Muscle of leg (tissue), 16 donors: ENCODE measurements at places on chromosomes 7 and 10. TPM values are rescaled to one million over a fixed set of nuclear protein-coding genes. Genes with fewer than 3 reads are reported as not detected.

GRCh38 chr7:73652541-73652949, 15.1 kb upstream of the VPS37D start:
- H3K4me3 ChIP-seq: no peak overlapping the region
- H3K27ac ChIP-seq: no peak overlapping the region
- H3K36me3 ChIP-seq: no peaks in the 10 kb centered on the region
- peaks cover 4% of the 10 kb centered on the region for H3K4me1 ChIP-seq

GRCh38 chr10:125283191-125283835, 123.0 kb upstream of the CTBP2 start:
- H3K36me3 ChIP-seq: no peaks in the 10 kb centered on the region
- H3K4me3 ChIP-seq: no peak overlapping the region
- DNase-seq: no peak
- H3K27me3 ChIP-seq: peaks cover 14% of the 10 kb centered on the region

GRCh38 chr10:29481906-29482440, 152.8 kb downstream of the SVIL start:
- no peaks in the 10 kb centered on the region for H3K27me3 ChIP-seq
- H3K27ac ChIP-seq: no peak overlapping the region
- H3K4me3 ChIP-seq: no peak overlapping the region
- no peak for DNase-seq

DNA sequence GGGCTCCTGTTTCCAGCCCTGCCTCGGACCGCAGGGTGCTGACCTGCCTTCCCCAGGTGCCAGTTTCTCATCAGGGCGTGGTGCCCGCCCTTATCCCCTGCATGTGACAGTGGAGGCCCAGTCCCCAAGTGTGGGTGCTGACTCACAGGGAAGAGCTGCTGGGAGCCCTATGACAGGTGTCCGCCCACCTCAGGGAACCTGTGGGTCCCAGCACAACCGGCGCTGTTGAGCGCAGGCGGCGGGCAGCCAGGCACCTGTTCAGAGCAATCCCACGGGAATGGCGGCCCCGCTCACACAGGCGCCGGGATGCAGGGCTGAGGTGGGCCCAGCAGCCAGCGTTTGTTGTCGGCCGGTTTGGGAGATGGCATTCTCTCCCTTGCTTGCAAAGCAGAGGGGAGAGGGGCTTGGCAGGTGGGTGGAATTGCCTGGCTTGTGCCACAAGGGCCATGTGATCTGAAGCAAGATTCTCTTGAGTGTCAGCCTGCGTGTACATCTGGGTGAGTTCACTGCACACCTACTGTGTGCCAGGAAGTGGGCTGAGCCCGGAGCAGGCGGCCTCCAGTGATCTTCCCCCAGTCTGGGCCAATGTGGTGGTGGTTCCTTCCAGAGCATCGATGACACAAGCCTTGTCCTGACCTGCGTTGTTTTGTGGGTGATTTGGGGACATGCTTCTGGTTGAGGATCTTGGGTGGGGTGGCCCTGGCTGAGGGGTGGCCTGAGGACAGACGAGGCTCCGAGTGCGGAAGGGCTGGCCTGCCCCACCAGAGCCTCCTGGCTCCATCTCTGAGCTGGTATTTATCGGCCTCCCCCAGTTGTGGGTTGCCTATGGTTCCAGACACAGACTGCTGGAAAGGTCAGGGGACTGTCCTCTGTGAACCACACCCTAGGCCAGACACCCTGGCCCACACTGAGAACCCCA, 2.4 kb downstream of the PWWP2B start:
- no peak for DNase-seq
- H3K36me3 ChIP-seq: no peaks in the 10 kb centered on the region
- peaks cover 68% of the 10 kb centered on the region for H3K4me1 ChIP-seq
- H3K27me3 ChIP-seq: no peaks in the 10 kb centered on the region
- H3K27ac ChIP-seq: peak overlapping the region; percentile 69

GRCh38 chr10:7797582-7797981, 9.6 kb downstream of the ATP5F1C start:
- no peaks in the 10 kb centered on the region for H3K4me1 ChIP-seq
- peak; percentile 36 for DNase-seq
- H3K4me3 ChIP-seq: no peak overlapping the region
- H3K36me3 ChIP-seq: peaks cover 32% of the 10 kb centered on the region

GRCh38 chr7:2357165-2357564, 2.5 kb downstream of the EIF3B start:
- DNase-seq: no peak
- no peaks in the 10 kb centered on the region for H3K27me3 ChIP-seq
- peaks cover 34% of the 10 kb centered on the region for H3K36me3 ChIP-seq
- peaks cover 28% of the 10 kb centered on the region for H3K4me1 ChIP-seq

- H3K4me1 ChIP-seq: no peaks in the 10 kb centered on the region
- H3K27me3 ChIP-seq: no peaks in the 10 kb centered on the region
- H3K27ac ChIP-seq: no peak overlapping the region
- no peak overlapping the region for H3K4me3 ChIP-seq
Observed at GRCh38 chr10:80372675-80373074, 16.1 kb downstream of the DYDC2 start.

DNA sequence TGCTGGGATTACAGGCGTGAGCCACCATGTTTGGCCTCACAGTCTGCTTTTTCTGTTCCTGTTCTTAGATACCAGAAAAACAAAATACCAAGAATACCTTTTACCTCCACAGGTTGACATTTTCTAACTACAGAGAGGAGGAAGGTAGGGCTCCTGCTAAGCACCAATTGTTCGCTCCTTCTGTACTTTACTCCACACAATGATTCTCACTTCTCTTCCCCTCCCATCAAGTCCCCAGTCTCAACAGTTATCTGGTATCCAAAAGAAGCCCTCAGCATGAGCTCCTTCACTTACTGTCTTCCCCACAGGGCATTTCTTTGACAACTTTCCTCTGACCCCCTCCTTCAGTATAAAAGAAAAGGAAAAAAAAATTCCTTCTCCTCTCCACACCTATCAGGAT, 47.7 kb upstream of the ZNF800 start:
- H3K36me3 ChIP-seq: no peaks in the 10 kb centered on the region
- no peaks in the 10 kb centered on the region for H3K27me3 ChIP-seq
- no peak overlapping the region for H3K27ac ChIP-seq

GRCh38 chr10:17445400-17445998, 8.9 kb downstream of the ST8SIA6 start:
- no peaks in the 10 kb centered on the region for H3K4me1 ChIP-seq
- DNase-seq: no peak
- H3K27ac ChIP-seq: no peak overlapping the region
- H3K36me3 ChIP-seq: no peaks in the 10 kb centered on the region
- no peak overlapping the region for H3K4me3 ChIP-seq

DNA sequence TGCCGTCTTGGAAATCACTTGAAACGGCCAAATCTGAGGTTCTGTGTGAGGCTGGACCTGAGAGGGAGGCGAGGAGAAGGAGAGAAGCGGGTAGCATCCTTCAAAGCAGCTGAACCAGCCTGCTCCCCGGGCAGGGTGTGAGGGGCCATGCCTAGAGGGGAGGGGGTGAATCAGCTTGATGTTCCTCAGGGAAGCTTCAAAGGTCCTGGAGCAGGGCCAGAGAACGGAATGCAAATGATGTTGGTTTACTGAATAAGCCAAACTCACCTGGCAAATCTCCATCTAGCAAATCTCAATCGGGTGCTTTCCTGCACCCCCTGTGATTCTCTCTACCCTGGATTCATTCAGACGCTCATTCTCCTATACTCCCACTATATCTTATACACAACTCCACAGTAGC, 226.9 kb downstream of the WDR11 start:
- no peak overlapping the region for H3K4me3 ChIP-seq
- DNase-seq: no peak
- no peak overlapping the region for H3K27ac ChIP-seq
- H3K4me1 ChIP-seq: peaks cover 11% of the 10 kb centered on the region
- H3K27me3 ChIP-seq: peaks cover 36% of the 10 kb centered on the region
- H3K36me3 ChIP-seq: no peaks in the 10 kb centered on the region

DNA sequence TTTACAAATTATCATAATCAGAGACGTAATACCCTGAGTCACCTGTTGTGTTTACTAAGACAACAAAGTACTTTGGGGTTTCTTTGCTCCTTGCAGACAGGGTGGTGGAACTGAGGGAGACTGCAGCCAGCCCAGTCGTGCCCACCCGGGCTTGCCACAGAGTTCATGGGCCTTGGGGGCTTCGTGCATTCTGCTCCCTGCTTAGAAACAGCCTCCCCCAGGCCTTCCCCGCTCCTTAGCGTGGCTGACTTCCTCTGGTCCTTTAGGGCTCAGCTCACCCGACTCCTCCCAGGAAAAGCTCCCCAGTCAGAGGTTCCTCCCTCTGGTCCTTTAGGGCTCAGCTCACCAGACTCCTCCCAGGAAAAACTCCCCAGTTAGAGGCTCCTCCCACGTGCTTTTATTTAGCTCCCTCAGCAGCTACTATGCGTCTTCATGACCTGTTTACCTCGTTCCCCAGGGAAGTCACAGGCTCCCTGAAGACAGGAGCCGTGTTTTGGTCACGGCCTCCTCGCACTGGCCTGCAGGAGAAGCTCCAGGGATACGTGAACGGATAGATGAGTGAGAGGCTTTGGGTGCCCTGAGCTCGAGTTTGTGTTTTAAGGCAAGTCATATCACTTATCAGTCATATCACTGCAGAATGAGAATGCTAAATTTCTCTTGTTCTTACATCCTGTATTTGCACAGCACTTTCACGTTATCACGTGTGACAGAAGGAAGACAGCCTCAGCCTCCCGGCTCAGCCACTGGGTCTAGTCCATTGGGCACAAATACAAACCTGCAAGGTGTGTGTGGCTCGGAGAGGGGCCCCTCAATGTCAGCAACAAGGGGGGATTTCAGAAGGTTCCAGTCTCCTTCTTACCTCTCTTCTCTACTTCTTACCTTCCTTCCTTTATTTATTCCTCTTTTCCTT, 52.7 kb upstream of the VIPR2 start:
- H3K4me1 ChIP-seq: peaks cover 14% of the 10 kb centered on the region
- DNase-seq: peak; percentile 49
- H3K4me3 ChIP-seq: no peak overlapping the region
- H3K36me3 ChIP-seq: no peaks in the 10 kb centered on the region

DNA sequence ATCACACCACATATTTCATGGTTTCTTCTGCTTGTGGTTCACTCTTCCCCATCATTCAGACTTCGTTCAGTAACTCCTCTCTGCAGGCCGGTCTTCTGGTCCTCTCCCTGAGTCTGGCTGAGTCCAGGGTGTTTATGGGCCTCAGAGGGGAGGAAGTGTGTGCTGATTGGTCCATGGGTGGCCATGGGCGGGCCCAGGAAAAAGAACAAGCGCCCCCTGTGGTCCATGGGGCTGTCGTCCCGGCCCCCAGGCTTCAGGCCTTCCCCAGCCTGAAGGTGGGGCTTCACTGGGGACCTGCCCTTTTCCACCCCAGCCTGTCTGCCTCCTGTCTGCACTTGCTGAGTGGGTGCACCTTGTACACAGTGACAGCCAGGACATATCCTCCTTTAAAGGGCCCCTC, 123.7 kb downstream of the VIPR2 start:
- peaks cover 19% of the 10 kb centered on the region for H3K4me1 ChIP-seq
- H3K27me3 ChIP-seq: peaks cover 8% of the 10 kb centered on the region
- H3K4me3 ChIP-seq: no peak overlapping the region

DNA sequence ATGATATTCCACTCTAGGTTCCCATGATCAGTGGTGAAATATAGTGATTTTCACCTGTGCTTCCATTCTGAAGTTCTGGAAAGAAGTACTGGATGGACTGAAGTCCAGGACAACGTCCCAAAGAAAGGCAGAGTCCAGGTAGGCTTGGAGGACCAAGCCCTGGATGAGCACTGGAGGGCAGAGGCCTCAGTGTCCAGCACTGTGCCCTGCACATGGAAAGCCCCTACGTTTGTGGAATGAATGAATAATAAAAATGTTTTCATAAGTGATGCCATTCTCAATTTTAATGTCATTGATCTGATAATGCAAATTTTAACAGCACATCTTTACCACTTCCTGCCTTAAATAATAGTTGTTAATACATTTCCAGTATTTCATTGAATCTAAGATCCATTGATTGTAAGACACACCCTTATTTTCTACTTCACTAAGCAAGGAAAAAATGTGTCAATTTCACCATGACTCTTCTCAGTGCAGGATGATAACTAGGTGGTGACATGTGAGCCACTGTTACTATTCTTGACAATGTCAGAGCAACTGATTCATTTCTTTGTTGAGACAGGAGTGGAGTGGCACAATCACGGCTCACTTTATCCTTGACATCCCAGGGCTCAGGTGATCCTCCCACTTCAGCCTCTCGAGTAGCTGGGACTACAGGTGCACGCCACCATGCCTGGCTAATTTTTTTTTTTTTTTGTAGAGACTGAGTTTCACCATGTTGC, 35.2 kb downstream of the ZNF783 start:
- DNase-seq: no peak
- H3K4me3 ChIP-seq: no peak overlapping the region
- H3K27ac ChIP-seq: no peak overlapping the region
- peaks cover 33% of the 10 kb centered on the region for H3K36me3 ChIP-seq

- no peaks in the 10 kb centered on the region for H3K36me3 ChIP-seq
- H3K4me3 ChIP-seq: no peak overlapping the region
- no peaks in the 10 kb centered on the region for H3K27me3 ChIP-seq
- no peaks in the 10 kb centered on the region for H3K4me1 ChIP-seq
- DNase-seq: no peak
Observed at GRCh38 chr10:88594482-88594881, 7.9 kb downstream of the LIPJ start.

DNA sequence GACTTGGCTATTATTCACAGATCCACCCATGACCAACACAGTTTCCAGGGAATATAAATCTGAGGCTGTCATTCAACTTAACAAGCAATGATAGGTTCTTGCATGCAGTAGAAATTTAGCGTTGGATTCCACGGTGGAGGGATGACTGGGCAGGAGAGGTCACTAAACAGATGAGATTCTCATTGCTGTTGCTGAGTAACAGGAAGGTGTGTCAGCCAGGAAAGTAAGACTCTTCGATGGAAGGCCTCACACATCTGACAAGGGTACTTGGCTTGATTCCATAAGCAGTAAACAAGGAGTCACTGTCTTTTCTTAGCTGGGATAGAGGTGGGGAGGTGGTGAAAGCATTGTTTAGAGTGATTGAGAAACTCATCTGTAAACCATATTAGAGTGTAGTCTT, 1152.0 kb downstream of the SORCS3 start:
- H3K27ac ChIP-seq: no peak overlapping the region
- no peak overlapping the region for H3K4me3 ChIP-seq
- no peaks in the 10 kb centered on the region for H3K36me3 ChIP-seq

The SND1 gene
- 97.0 TPM for polyA plus RNA-seq

The SORCS1 gene
- 4.5 TPM for polyA plus RNA-seq

The GRID2IP gene
- 0.18 TPM for polyA plus RNA-seq

The NOM1 gene
- polyA plus RNA-seq: 12.2 TPM

The HOXA7 gene
- polyA plus RNA-seq: 16.3 TPM

The EBF3 gene
- 91.7 TPM for polyA plus RNA-seq

The SPRN gene
- polyA plus RNA-seq: 4.4 TPM

The MET gene
- 15.4 TPM for polyA plus RNA-seq

The ZPBP gene
- not detected for polyA plus RNA-seq

The ARPC1B gene
- 50.9 TPM for polyA plus RNA-seq

The PAX2 gene
- not detected for polyA plus RNA-seq

The CYP26A1 gene
- polyA plus RNA-seq: 1.7 TPM

The CALML5 gene
- polyA plus RNA-seq: not detected

The AKR1C4 gene
- not detected for polyA plus RNA-seq

The SP8 gene
- 0.13 TPM for polyA plus RNA-seq

The MCM10 gene
- polyA plus RNA-seq: 4.8 TPM

The UNC5B gene
- polyA plus RNA-seq: 11.9 TPM
